Fibroblast of lung (primary cell): ENCODE measurements at places on chromosomes 7 and 10. TPM values are rescaled to one million over a fixed set of nuclear protein-coding genes. Genes with fewer than 3 reads are reported as not detected.
A peak's percentile ranks its signal among the peaks of the same experiment; 100 is the strongest.

GRCh38 chr7:139521439-139521838 is 2.0 kb upstream of the CLEC2L start:
- H3K36me3 ChIP-seq, result no peaks in the 10 kb centered on the region
- no peak overlapping the region for H3K4me3 ChIP-seq
- no peak overlapping the region for H3K27ac ChIP-seq
- H3K27me3 ChIP-seq, result peaks cover 21% of the 10 kb centered on the region
- no peaks in the 10 kb centered on the region for H3K4me1 ChIP-seq

DNA sequence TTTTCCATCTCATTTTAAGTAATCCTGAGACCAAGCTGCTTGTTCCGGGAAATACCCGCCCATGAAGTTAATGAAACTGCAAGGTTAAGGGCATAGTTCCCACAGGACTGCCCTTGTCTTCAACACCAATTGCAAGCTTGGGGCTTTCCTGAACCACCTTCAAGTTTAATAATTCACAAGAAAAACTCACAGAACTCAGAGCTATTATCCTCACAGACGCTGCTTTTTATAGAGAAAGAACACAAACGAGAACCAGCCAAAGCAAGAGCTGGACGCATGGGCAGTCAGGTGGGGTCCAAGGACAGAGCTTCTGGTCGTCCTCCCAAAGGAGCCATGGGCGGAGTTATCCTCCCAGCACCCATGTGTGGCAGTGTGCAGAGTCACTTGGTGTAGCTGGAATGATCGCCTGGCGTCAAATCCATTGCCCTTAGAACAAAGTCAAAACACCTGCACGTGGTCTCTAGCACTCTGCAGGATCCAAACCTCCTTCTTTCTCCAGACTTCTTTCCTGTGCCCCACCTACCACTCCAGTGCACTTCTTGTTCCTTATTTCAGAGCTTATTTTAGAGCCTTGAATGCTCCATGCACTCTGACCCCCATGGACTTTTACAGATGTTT is 56.7 kb downstream of the SNX10 start:
- no peak overlapping the region for H3K27ac ChIP-seq
- no peak overlapping the region for H3K4me3 ChIP-seq
- no peak for DNase-seq
- H3K27me3 ChIP-seq, result no peaks in the 10 kb centered on the region
- H3K36me3 ChIP-seq, result no peaks in the 10 kb centered on the region
- H3K4me1 ChIP-seq, result no peaks in the 10 kb centered on the region

DNA sequence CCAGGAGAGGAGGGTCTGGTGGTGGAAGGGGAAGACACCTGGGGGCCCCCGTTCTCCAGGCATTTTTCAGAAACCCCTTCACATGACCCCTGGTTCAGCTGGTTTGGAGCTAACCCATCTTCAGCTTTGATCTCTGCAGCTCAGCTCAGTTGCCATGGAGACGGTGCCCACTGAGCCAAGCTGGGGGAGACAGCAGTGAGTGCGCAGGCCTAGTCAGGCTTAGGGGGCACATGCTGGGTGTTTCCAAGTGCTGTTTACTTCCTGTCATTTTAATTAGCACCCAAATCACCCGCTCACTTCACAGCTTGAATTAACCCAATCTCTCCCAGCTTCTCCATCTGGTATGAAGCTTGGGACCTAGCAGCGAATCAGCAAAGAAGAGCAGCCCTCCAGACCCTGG is 9.0 kb downstream of the SPOCK2 start:
- no peak for DNase-seq
- H3K4me3 ChIP-seq, result no peak overlapping the region
- H3K4me1 ChIP-seq, result no peaks in the 10 kb centered on the region
- peaks cover 2% of the 10 kb centered on the region for H3K27me3 ChIP-seq

GRCh38 chr7:18693406-18693805 is 197.9 kb downstream of the HDAC9 start:
- H3K4me3 ChIP-seq, result no peak overlapping the region
- no peaks in the 10 kb centered on the region for H3K27me3 ChIP-seq
- no peaks in the 10 kb centered on the region for H3K4me1 ChIP-seq

GRCh38 chr7:1961701-1962276 is 271.0 kb downstream of the MAD1L1 start:
- H3K36me3 ChIP-seq, result peaks cover 2% of the 10 kb centered on the region
- H3K4me1 ChIP-seq, result no peaks in the 10 kb centered on the region
- H3K27ac ChIP-seq, result peak overlapping the region; percentile 34
- no peaks in the 10 kb centered on the region for H3K27me3 ChIP-seq

DNA sequence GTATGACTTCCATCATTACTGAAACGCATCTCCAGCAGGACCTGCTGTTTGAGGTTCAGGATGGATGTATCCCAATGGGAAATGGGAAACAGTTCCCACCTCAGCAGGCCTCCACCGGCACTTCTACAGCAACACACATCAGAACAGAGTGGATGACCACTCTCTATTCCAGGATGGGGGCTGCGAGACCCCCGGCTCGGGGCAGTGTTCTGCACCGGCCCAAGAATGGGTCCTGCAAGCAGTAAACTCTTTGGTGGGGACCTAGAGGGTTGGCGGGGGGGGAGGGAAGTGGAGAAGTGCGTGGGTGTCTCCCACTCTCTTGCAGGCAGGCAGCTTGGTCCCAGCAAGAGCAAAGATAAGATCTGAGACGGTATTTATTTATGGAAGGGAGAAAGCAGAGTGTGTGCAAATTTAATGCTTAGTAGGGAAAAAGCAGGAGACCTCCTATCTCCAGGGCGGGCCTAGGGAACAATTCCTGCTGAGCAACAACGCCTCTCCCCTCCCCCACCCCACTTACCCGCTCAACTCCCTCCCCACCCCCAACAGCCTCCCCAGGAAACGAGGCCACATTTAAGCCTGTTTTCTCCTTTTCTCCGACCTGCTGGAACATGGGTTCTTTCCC is 4.0 kb downstream of the SFMBT2 start:
- no peaks in the 10 kb centered on the region for H3K36me3 ChIP-seq
- no peaks in the 10 kb centered on the region for H3K4me1 ChIP-seq
- peaks cover 21% of the 10 kb centered on the region for H3K27me3 ChIP-seq
- peak; percentile 15 for DNase-seq
- H3K27ac ChIP-seq, result no peak overlapping the region

GRCh38 chr7:112144284-112145059 is 61.7 kb downstream of the DOCK4 start:
- H3K36me3 ChIP-seq, result no peaks in the 10 kb centered on the region
- H3K27ac ChIP-seq, result peak overlapping the region; percentile 26
- H3K4me1 ChIP-seq, result peaks cover 10% of the 10 kb centered on the region
- peak; percentile 64 for DNase-seq

- no peak overlapping the region for H3K27ac ChIP-seq
- peaks cover 14% of the 10 kb centered on the region for H3K4me1 ChIP-seq
- no peak for DNase-seq
- H3K4me3 ChIP-seq, result no peak overlapping the region
These were observed 65.8 kb downstream of the ATXN7L1 start for GRCh38 chr7:105810556-105810955.

DNA sequence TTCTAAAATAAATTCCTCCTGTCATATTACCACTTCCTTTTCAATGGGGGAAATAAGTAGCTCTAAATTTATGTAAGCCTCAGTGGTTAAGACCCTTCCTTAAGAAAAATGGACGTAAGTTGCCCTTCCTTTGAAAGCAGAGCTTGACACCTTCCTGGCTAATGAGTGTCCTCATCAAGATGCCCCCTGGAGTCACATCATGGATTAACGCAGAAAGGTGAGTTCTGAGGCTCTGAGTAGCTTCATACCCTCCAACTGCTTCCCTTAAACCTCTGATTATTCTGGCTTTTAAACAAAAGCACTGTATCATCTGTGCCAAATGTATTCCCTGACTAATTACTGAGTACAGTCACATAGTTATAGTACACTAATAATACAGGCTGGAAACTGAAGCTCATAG is 14.7 kb downstream of the KCTD7 start:
- H3K4me1 ChIP-seq, result no peaks in the 10 kb centered on the region
- no peak overlapping the region for H3K4me3 ChIP-seq
- no peak overlapping the region for H3K27ac ChIP-seq

- H3K4me1 ChIP-seq, result peaks cover 20% of the 10 kb centered on the region
- peak overlapping the region; percentile 63 for H3K27ac ChIP-seq
- DNase-seq, result no peak
- no peak overlapping the region for H3K4me3 ChIP-seq
- H3K36me3 ChIP-seq, result peaks cover 9% of the 10 kb centered on the region
These were observed 61.8 kb upstream of the MKRN1 start for GRCh38 chr7:140541176-140541512.

GPNMB gene
- total RNA-seq, result 177 and 182 TPM in 2 replicates

IKZF1 gene
- under 0.01 TPM in 1 of 2 replicates, not detected in the other for total RNA-seq

RBP4 gene
- total RNA-seq, result not detected in 2 replicates

ICA1 gene
- total RNA-seq, result under 0.01 and 0.17 TPM in 2 replicates
